NCI-H1436 treated with DMSO at 0.1 percent for 48 hours (cell line): ENCODE measurements at places on chromosomes 13 and 19.

GRCh38 chr13:72645521-72645920, 81.9 kb downstream of the MZT1 start:
- DNase-seq: no peak

- DNase-seq: no peak
These were observed 3.3 kb downstream of the TBC1D4 start for GRCh38 chr13:75478659-75479058.

GRCh38 chr19:47444388-47444821, 25.1 kb upstream of the MEIS3 start:
- no peak for DNase-seq

DNA sequence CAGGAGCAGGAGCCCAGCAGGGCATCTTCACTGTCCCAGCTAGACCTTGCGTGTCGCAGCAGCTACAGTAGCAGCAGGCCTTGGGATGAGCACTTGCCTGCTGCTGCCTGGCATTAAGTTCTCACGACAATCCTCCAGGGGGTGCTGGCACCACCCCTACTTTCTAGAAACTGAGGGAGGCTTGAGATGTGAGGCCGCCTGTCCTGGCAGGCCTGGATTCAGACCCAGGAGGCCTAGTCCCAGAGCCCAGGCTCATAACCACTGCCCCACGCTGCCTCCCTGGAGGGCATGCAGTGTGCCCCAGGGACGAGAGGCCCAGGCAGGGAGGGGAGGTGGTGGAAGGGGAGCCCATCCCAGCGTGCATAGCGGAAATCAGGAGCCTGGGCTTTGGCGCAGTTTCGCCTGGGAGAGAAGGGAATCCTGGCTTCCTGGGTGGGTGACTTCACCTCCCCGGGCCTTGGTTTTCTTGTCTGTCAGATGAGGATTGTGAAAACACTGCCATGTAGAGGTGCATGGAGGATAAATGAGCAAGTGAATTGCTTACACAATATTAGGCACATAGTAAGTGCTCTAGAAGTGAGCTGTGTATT, 26.1 kb downstream of the PPP5C start:
- no peak for DNase-seq

DNA sequence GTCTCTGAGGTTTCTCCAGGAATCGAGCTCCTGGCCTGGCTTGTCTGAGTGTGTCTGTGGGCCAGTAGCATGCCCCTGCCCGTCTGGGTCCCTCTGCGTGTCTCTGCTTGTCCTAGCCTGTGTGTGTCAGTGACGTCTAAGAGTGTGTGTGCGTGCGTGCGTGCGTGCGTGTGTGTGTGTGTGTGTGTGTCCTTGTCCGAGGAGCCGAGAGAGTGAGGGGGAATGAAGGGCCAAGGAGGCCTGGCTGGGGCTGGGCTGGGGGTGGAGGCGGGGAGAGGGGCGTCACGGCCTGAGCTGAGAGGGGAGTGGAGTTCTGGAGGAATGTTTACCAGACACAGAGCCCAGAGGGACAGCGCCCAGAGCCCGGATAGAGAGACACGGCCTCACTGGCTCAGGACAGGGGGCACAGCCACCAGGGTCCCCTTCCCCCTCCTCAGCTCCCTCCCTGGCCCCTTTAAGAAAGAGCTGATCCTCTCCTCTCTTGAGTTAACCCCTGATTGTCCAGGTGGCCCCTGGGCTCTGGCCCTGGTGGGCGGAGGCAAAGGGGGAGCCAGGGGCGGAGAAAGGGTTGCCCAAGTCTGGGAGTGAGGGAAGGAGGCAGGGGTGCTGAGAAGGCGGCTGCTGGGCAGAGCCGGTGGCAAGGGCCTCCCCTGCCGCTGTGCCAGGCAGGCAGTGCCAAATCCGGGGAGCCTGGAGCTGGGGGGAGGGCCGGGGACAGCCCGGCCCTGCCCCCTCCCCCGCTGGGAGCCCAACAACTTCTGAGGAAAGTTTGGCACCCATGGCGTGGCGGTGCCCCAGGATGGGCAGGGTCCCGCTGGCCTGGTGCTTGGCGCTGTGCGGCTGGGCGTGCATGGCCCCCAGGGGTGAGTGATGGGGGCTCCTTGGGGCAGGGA, at the start of gene AXL:
Gene AXL (plus strand): TSS at position 609 of the 893 bp plus-strand sequence. CDS start 170 bp downstream, at position 779.
- no peak for DNase-seq

DNA sequence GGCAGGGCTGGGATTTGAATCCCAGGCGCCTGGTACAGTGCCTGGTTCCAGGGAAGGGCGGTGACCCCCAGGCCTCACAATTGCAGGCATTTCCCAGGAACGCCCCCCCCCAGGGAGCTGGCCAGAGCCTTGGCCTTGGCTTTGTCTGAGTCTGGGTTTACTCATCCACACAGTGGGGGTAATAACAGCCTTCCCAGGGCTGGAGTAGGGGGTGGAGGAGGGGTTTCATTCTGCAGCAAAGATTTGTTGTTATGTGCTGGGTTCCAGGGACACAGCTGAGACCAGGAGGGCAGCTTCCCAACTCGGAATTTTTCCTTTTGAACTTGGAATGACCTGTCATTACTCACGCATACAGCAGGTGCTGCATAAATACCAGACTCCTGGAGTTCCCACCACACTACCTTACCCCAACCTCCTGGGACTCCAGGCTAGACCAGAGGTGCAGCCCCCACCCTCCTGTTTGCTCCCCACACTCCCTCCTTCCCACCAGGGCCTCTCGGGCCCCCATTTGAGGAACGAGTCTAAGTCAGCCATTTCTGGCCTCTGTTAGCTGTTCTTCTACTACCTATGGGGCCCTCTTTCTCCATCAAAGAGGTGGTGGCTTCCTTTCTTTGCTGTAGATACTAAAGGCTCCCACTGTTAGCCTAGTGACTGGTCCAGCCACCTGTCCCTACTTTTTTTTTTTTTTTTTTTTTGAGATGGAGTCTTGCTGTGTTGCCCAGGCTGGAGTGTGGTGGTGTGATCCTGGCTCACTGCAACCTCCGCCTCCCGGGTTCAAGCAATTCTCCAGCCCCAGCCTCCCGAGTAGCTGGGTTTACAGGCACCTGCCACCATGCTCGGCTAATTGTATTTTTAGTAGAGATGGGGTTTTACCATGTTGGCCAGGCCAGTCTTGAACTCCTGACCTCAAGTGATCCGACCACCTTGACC, 1.6 kb upstream of the ADAMTS10 start:
- DNase-seq: no peak

- no peak for DNase-seq
These were observed 104.7 kb upstream of the FREM2 start for GRCh38 chr13:38582133-38582532.

GRCh38 chr19:29731331-29731850, 16.3 kb upstream of the C19orf12 start:
- no peak for DNase-seq

- DNase-seq: no peak
These were observed 66.5 kb downstream of the DGKH start for GRCh38 chr13:42114912-42115311.

DNA sequence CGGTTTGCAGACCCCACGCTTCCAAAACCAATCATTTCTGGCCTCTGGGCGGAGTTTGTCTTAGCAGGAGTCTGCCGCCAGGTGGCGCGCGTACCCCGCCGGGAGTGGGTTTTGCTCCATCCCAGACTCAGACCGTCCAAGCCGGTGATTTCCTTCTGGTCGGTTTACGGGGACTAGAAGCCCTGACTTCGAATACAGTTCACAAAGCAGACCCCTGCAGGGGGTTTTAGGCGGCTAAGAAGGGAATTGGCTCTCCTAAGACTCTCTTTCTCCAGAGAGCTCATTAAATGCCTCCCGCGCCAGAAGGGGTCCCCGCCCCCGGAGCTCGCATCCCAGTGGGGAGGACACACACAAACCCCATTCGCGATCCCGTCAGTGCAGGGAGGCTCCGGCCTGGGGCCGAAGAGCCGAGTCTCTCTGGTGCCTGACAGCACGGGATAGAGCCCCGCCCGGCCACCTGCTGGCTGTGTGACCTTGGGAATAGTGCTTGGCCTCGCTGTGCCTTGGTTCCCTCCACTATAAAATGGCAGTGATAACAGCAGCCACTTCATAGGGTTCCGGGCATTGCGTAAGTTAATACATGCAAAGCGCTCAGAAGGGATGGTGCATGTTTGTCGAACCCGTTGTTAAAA, 8.6 kb upstream of the NUP62 start:
- no peak for DNase-seq

- no peak for DNase-seq
These were observed 4.5 kb downstream of the SPART start for GRCh38 chr13:36341718-36342117.

DNA sequence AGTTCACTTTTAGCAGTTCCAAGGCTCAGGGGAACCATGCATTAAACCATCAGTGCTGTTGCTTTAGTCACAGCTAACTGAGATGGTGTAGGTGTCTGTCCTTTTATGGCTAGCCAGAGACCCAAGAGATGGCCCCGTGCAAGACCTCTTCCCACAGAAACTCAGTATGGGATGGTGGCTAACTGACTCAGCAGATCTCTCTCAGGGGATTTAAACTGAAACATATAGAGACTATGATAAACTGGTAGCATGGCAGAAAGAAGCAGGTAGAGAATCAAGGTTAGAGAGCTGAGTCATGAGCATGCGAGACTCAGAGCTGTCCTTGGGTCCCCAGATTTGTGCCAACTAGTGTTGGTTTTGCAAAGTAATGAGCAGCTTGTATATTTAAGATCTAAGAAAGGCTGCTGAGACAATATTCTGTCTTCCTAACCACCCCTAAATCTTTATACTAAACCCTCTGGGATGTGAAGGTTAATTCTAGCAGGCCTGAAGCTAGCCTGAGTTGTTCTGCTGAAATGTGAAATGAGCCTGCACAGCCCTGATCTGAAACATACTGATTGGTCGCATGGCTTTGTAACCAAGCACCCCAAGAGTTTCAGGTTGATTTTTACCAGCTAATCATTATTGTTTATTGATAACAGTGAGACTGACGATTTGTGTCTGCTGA, 6.5 kb upstream of the SCEL start:
- DNase-seq: no peak

DNA sequence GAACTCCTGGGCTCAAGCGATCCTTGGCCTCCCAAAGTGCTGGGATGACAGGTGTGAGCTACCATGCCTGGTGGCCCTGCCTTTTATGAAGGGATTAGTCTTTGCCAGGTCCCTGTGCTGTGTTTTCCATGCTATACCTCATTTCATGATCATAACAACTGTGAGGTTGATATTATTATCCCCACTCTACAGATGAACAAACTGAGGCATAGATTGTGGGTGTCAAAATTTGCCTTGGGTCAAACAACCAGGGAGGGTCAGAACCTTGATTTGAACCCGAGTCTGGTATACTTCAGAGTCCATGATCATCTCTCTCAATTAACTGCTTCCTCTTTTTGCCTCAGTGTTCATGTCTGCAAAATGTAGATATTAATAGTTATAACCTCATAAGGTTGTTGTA, 6.9 kb downstream of the PINLYP start:
- DNase-seq: no peak

DNA sequence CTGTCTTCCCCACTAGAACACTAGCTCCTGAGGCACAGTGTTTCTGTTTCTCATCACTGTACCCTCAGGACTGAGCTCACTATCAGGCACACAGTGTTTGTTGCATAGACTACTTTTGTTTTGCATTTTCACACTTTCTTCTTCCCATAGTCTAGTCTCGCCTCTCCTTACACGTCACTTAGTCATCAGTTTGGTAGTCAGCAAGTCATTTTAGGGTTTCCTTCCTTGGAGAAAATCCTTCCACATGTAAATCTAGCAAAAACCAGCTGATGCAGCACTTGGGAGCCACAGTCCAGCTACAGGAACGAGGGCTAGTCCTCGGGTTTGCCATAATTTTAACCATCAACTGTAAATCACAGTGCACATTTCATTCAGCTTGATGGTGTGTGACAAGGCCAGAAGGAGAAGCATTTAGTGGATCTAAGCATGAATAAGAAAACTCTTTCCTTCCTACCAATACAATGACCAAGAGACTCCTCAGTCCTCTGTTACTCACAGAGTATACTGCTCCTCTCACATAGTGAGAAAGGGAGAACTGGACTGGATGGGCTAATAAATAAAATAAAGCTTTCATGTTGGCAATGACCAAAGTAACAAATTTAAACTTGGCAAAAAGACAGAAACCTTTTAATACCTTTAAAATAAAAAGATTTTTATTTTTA, 221.0 kb downstream of the KLF12 start:
- DNase-seq: no peak

DNA sequence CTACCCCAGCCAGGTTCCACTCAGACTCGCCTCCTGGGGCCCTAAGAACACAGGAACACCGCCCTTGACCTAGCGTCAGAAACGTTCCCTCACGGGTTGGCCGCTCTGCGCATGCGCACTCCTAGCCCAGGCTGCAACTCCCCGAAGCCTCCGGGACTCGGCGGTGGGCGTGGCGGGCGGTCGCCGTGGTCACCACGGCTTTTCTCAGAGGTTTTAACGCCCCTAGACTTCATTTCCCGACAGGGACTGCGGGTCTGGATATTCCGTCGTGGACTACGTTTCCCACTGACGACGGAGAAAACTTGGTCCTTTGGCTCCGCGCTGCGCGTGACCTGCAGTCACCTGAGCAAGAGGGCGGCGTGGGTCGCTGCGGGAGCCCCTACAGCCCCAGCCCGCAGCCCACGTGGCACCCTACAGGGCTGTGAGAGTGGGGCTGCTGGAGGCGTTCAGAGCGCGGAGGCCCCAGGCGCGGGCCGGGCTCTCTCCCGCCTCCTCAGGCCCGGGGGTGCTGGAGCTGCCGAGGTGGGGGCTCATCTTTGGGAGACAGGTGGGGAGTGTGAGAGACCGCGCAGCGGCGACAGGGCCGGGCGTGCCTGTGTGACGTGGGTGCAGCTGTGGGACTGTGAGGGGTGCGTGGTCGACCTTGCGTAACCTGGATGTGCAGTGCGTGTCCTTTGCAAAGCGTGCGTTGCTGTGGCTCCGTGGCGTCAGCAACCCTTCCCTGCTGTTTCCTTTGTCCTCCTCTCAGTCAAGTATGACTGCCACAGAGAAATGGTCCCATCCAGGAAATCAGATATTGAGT, 38.0 kb upstream of the ZNF573 start:
- no peak for DNase-seq

DNA sequence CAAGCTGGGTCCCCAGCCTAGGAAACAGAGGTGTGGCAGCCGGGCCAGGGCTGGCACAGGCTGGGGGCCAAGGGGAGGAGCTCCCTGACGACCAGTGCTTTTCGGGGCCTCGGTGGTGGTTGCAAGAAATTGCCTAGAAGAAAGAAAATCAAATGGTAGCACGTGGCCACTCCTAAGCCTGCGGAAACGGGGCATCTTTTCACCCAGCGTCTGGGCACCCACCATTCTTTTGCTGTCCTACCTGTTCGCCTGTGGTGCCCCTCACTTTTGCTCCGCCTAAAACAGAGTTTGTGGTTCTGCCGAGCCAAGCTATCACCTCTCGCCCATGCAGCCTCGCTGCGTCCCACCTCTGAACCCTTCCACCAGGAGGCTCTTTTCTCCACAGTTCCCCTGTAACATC, 7.1 kb upstream of the KRTDAP start:
- no peak for DNase-seq

DNA sequence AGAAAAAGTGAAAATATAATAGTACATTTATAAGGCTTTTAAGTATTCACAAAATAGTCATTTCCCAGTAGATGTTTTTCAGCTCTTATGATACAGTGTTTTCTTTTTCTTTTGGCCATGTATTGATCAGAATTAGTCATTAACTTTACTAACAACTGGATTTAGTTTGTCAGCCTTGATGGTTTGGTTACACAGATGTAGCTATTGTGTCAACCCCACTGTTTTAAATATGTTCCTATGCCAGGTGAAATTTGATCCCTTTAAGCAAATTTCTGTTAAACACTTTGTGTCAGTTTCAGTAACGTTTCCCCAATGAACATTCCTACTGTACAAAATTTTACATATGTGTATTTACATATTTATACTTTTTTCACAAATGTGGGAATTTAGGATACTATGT, 261.5 kb upstream of the STARD13 start:
- no peak for DNase-seq

GRCh38 chr19:4495471-4495870, 22.8 kb downstream of the PLIN4 start:
- no peak for DNase-seq

GRCh38 chr13:108408672-108409071, 139.2 kb downstream of the TNFSF13B start:
- no peak for DNase-seq
